ENCODE measurements at places on chromosomes 16 and 17.

DNA sequence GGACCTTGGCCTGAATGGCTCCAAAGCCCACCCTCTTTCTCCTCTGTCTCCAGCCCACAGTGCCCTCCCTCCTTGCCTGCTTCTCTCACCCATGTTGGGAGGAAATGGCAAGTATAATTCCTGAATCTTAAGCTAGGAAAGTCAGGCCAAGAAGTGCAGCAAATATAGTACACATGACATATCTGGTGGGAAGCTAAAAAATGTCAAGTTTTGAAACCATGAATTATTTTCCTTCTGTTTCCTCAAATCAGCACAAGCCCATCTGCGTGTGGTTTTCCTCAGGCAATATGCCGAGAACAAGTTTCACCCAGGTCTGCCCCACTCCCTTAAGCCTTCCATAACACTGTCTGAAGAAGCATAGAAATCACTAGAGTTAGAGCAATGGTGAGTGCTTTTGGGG, 502.8 kb upstream of the CDH11 start:
- no peak for DNase-seq

DNA sequence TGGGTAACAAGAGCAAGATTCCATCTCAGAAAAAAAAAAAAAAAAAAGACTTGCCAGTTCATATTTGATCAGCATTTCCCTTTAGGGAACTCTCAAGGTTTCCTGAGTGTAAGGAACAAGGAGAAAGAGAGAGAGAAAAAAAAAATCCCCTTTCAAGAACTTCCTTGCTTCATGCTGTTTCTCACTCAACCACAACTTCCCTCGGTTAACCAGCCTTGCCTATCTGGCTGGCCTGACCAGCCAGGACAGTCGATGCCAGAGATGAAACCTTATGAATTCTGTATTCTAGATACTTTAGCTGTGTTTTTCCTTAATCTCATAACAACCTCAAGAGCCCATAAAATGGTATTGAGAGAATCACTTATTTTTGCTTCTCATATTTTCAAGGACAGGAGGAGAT, 2.6 kb upstream of the N4BP1 start:
- DNase-seq, result no peak

DNA sequence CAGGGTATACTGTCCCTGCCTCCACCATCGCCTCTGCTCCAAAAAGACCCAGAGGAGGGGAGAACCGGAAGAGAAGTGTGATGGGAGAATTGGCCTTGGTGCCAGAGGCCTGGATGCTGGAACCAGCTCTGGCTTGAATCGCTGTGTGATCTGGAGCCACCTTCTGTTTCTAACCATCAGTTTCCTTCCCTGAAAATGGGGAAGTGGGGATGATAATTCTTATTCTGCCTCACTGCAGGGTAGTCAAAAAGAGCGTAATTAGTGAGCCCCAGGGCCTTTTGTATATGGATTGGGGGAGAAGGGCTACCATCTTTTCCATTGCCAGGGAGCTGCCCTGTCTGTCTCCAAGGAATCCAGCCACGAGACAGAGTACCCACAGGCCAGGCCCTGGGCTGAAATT, 52.2 kb downstream of the CCT6B start:
- no peak for DNase-seq

DNA sequence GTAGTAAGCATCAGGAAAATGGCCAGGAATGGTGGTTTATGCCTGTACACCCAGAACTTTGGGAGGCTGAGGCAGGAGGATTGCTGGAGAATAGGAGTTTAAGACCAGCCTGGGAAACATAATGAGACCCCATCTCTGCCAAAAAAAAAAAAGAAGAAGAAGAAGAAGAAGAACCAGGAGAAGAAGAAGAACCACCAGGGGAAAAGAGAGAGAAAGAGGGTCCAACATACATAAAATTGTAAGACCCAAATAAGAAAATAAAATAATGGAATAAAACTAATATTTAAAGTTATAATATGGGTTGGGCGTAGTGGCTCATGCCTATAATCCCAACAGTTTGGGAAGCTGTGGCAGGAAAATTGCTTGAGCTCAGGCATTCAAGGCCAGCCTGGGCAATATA, 408.4 kb downstream of the ZFHX3 start:
- no peak for DNase-seq

- DNase-seq, result no peak
Measured at GRCh38 chr17:81650951-81651350, 5.4 kb downstream of the PDE6G start.

DNA sequence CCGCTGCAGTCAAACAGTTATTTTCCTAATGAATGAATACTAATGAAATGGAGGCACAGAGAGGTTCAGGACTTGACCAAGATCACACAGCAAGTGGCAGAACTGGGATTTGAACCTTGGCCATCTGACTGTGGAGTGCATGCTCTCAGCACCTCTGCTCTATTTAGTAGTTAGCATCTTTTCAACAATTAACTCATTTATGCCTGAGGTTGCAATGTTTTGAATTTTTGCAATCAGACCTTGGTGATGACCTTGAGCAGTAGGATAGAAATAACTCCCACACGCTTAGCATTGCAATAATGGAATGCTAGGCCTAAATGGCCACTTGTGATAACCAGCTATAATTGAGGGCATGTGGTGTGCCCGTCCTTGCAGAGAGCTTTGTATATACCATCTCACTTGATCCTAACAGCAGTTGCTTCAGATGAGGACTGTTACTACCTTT, 31.0 kb downstream of the NAGPA start:
- DNase-seq, result no peak

DNA sequence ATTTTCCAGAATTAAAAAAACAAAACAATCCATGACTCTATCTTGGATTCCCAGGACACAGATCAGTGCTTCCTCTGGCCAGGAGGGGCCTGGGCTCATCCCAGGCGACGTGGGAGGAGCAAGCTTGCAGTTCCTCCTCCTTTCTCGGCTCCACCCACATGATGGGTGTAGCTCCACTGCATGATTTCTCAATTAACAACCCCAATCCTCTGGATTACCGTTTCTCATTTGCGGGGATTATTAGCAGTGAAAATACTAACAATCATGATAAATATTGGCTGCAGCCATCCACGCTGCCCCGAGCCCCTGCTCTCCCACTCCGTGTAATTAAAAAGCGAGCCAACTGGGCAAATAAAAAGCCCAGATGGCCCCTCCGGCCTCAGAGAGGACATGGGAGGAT, 46.4 kb upstream of the SDK2 start:
- DNase-seq, result peak; percentile 54

DNA sequence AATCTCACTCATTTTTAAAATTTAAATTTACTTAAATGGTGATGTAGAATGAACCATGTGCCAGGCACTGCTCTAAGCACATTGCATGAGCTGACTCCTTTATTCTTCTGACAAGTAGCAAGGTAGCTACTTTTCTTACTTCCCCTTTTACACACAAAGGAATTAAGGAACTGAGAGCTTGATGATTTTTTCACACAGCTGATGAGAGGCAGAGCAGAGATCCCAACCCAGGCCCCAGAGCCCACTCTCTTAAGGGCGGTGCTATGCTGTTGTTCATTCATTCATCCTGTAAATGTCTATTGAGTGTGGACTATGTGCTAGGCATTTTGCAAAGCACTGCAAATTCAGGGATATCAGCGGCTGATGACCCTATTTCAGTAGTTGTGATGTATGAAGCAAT, 17.9 kb downstream of the SEC14L5 start:
- no peak for DNase-seq

GRCh38 chr16:75760018-75760519, 33.8 kb upstream of the CPHXL start:
- no peak for DNase-seq

DNA sequence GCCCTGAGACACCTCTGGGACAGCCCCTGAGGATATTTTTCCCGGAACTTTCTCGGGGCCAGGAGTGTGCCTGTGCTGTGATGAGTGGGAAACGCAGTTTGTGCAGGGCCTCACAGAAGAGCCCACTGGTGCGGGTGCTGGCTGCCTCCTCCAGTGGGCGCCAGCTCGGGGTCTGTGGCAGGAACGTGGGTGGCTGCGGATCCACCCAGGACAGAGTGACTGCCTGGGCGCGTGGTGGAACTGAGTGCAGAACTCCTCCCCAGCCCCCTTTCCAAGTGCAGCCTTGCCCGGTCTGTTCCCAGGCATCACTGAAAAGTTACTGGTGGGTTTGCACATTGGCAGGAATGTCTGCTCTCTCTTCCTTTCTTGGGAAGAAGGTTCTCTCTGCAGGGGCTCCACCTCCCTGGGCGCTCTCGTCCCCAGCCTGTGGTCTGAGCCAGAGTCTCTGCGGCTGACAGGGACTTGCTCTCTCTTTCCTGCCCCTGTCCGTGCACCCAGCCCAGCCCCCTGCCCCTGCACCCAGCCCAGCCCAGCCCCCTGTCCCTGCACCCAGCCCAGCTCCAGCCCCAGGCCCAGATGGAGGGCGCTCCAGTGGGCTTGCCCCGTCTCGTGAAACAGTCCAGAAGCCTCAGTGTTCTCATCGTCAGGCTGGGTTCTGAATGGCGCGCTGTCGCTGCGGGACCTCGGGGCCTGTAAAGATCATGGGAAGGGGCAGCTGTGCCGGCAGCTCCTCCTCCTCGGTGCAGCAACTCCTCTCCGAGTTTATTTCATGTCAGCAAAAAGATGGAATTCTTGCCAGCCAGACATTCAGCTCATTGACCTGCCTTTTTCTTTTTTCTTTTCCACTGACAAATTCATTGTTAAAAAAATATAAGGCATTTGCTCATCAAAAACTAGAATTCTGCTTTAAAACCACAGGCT, 117.5 kb downstream of the BANP start:
- DNase-seq, result no peak

- no peak for DNase-seq
Measured at GRCh38 chr17:73782641-73783381, 138.6 kb upstream of the SDK2 start.

GRCh38 chr17:37068266-37068665, 119.5 kb downstream of the AATF start:
- no peak for DNase-seq

GRCh38 chr17:3558603-3559269, 1.1 kb upstream of the TRPV3 start:
- DNase-seq, result peak; percentile 64

DNA sequence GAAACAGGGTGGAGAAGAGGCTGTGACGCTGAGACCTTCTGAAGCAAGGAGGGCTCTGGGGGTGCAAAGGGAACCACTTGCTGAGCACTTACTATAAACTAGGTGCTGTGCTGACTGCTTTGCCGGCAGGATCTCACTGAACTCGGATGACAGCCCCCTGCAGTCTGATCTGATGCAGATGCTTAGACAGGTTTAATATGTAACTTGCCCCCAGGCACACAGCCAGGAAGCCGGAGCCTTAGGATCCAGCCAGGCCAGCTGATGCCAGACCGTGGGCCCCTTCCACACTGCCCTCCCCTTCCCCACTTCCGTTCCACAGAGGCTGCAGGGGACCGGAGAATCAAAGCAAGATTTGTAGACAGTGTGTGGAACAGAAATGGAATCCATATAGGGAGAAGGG, 23.1 kb downstream of the SPACA3 start:
- peak; percentile 61 for DNase-seq

DNA sequence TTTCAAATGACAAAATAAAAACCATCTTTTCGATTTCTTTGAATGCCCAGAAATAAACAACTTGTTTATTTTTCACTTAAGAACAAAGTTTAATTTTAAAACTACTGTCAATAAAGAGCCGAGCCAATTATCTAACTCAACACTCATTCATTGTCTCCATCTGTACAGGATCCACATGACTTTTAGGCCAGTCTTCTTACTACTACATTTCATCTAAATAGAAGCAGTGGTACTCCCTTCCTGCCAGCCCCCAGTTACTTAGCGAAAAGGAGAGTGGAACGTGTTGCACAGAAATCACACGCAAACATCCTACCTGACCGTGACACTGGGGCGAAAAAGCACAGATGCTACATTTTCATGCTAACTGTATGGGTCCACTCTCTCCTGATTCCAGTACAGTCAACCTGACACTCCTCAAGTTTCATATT, 1.2 kb downstream of the GNA13 start:
- no peak for DNase-seq

GRCh38 chr17:71553381-71553780, 567.4 kb upstream of the SOX9 start:
- DNase-seq, result no peak

DNA sequence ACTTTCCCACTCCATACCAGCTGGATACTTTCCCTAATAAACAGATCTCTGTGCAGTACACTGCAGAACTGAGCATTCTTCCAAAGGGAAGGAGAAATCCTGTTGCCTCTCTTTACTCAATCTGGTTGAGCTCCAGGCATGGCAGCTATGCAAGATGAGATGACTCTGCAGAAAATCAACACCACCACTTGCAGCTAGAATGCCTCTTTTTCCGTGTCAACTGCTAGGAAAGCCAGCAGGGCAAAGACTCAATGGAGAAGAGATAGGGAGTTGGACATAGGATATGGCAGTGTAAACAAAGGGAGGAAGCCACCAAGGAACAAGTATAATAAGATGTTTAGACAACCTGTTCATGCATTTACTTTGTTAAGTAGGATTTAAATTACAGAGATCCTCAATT, 40.4 kb upstream of the CORO6 start:
- DNase-seq, result peak; percentile 70

GRCh38 chr17:81641825-81642489, 5.0 kb downstream of the TSPAN10 start:
- peak; percentile 92 for DNase-seq

DNA sequence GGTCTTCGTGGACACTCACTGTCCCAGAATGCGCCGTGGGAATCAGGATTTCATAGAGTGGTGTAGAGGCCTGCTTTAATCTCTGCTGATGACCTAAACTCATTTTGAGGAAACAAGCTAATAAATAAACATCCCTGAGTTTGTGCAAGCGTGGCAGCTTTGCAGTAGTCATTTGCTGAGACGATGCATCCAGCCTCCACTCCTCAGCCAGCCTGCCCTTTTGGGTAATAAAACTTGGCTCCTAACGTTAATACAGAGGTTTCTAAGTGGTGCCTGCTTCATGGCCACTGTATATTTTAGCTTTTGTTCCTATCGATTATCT, 1.3 kb downstream of the DGKE start:
- DNase-seq, result no peak

DNA sequence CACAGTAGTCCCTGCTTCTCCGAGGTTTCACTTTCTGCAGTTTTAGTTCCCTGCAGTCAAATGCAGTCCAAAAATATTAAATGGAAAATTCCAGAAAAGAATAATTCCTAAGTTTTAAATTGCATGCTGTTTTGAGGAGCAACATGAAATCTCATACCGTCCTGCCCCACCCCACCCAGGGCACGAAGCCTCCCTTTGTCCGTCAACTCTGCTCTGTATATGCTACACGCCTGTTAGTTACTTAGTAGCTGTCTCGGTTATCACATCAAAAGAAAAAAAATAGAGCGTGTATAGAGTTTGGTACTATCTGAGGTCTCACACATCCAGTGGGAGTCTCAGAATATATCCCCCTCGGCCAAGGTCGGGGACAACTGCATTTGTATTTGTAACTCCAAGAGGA, 129.4 kb upstream of the NOL11 start:
- DNase-seq, result peak; percentile 26

DNA sequence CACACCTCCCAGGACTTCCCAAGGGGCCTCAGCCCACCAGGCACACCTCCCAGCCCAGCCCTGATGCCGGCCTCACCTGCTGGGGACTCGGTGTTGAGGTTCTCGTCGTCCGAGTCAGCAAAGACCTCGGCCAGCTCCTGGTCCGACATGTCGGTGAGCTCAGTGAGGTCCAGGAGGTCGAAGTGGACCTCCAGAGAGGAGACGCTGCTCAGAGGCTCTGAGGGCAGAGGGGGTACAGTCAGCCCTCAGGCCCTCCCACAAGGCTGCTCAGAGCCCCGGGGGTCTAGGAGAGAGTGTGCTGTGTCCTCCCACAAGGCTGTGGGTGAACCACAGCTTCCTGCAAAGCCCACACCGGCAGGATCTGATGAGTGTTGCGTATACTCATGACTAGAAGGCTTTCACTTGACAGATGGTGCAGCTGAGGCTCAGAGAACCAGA, 10.5 kb downstream of the DBNDD1 start:
- DNase-seq, result no peak
